ENCODE measurements at places on chromosomes 7 and 10.
A peak's percentile ranks its signal among the peaks of the same experiment; 100 is the strongest.

DNA sequence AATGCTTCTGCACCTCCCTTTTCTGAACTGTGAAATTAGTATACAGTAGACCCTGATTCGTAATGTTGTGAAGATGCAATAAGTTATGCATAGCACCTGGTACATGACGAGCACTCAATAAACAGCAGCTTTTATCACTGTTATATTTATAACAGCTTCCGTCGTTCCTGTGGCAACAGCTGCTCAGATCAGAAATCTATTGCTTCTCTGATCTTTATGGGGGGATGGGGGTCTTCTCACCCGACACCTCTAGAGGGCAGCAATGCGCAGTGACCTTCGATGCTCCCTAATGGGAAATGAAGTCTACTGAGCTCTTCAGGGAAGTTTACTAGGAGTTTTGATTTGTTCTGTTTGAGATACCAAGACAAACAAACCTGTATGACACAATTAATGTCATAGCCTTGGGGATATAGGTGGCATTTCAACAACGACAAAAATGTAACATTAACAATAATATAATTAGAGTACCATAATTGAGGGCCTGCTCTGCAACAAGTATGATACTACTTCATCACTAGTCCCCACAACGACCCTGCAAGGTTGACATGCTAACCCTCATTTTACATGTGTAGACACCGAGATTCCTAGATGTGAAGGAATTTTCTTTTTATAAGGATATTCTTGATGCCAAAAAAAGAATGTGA is 289.6 kb downstream of the SFMBT2 start:
- peak; percentile 51 for DNase-seq

GRCh38 chr10:24215603-24216002 is 6.7 kb downstream of the KIAA1217 start:
- no peak for DNase-seq

DNA sequence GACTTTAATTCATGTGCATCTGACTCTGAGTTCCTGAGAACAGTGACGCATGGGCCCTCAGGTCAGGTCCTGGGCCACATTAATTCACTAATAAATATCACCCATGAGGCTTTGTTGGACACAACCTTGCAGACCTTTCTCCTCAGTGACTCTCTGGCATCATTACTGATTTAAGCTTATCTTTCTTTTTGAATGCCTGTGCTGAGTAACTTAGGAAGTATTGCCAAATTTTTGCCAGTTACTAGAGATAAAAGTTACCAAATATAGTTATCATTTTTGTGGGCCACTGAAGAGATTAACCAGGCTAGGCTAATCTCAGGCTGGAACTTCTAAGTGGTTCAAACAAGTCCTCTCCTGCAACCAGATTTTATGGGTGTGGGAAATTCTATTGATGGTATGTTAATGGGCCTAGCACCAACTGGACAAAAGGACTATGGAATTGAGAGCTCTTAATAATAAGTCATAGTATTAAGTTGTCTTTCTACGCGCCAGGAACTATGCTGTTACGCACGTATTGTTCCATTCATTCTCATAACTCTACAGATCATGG is 28.8 kb upstream of the PRTFDC1 start:
- peak; percentile 81 for DNase-seq

DNA sequence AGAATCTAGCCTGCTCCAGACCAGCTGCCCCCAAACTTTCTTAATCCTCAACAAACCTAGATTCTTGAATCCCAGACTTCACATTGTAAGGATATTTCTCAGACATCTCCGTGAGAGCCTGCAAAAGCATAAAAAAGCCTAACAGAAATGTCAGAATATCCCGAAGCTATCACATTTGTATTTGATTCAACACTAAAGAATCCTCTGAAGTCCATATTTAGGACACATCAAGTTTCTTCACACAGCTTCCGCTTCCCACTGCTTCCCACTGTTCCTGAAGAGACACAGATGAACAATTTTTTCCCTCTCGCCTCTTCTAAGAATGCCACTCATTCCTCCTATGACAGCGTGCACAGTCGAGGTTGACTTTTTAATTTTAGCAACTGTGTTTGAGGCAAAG is 396.2 kb upstream of the IGFBP3 start:
- peak; percentile 31 for DNase-seq

DNA sequence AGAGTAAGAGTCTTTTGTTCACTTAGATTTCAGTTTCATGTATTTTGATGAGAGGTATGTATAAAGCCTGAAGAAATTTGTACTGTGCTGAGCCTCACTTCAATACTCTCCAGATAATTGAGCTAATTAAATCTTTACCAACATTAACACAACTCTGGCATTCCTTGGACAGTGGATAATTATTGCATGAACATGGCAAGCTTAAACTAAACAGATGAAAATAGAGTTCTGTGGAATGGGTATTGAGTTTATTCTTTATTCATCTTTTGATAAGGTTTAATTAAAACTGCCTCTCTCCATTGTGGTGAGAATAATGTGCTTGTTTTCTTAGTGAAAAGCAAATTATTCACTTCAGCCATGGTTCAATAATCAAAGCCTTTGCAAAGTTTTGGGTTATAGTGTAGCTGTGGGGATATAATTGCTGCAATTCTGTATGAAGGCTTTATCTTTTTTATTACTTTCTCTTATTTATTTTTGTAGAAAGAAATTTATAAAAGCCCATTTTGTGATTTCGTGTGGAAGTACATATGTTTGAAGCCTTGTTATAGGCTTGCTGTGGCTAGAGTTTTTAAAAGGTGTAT is 126.4 kb upstream of the FZD1 start:
- no peak for DNase-seq

- peak; percentile 90 for DNase-seq
Observed at GRCh38 chr7:143391462-143392404, 10.6 kb downstream of the ZYX start.

- DNase-seq: no peak
Observed at GRCh38 chr7:19557726-19558465, 150.9 kb downstream of the POLR1F start.

GRCh38 chr7:156966387-156966786 is 16.9 kb downstream of the NOM1 start:
- no peak for DNase-seq

DNA sequence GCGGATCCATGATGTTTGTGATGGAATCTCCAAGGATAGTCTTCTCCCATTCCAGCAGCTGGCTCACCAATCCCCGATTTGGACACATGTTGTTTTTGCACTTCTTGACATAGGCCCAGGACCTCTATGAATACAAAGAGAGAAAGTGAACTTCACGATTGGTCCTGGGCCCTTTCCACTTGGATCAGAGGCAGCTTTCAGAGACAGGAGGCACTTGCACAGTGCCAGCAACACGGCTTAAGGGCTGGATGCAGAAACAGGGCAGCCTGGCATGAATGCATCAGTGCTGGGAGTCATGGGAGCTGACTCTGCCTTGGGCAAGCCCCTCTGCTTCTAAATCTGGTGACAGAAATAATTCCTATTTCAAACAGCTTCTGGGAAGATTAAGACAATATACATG is 2.1 kb upstream of the TMEM120A start:
- no peak for DNase-seq

- no peak for DNase-seq
Observed at GRCh38 chr10:35124540-35124939, 2.1 kb upstream of the CREM start.

DNA sequence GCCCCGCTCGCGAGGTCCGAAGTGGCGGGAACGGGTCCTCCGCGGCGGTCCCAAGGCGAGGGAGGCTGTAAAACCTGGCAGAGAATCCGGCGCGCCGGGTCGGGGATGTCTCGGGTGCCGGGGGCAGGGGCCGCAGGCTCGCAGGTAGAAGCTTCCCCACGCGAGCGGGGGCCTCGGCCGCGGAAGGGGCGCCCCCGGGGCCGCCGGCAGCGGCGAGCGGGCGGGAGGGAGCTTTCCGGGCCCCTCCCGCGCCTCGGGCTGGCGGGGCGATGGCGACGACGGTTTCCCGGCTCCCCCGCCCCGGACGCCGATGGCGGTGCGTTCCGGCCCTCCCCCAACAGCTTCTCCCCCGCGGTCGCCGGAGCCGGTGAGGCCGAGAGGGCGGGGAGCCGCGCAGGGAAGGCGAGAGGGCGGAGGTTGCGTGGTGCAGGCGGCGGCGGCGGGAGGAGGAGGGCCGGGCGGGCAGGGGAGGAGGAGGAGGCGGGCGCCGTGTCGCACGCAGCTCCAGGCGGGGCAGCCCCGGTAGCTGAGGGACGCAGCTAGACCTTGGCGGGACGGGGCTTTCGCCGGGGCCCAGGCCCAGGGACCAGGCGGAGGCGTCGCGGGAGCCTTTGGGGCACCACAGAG is at the start of gene CUL1:
Gene CUL1, plus strand, starts transcription at position 507 of the 627 bp plus-strand sequence. CDS start 31,220 bp downstream, outside the sequence.
- DNase-seq: peak; percentile 72

- peak; percentile 82 for DNase-seq
Observed at GRCh38 chr10:104255311-104255981, 754 bp downstream of the GSTO1 start.

- no peak for DNase-seq
Observed at GRCh38 chr7:50405221-50405620, 44.9 kb downstream of the FIGNL1 start.

DNA sequence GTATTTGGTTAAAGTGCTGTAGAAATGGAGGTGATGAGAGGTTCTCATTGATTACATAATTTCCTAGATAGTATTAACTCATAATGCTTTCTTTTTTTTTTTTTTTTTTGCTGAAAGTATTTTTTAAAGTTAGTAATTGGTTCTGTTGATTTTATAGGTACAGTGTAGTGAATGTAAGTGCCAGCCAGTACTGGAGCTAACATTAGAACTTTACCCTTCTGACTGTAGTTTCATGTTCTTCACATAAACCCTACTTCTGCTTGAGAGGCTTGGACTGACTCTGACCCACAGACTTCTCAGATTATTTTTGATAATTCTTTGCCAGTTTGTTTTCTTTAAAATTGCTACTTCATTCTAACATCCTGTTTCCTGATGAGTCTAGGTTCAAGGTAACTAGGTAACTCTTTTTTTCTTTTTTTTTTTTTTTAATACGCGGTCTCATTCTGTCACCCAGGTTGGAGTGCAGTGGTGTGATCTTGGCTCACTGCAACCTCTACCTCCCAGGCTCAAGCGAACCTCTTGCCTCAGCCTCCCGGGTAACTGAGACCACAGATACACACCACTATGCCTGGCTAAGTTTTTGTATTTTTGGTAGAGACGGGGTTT is 92.2 kb upstream of the OIT3 start:
- DNase-seq: no peak

DNA sequence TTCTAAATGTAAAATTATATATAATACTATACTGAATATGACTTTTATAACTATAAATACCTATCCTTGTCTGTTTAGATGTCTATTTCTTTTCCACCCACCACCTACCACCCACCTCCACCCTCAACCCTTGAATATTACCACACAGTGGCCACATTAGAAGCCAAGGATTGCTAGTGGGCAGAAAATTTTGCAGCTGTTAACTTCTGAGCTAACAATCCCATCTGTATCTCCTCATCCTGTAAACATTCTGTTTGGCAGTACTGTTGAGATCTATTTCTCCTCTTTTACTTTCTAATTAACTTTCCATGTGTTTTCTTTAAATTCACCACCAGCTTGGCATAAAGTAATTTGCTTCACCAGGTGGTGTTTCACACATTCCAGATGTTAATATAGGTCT is 281.1 kb upstream of the BMPER start:
- DNase-seq: peak; percentile 30

DNA sequence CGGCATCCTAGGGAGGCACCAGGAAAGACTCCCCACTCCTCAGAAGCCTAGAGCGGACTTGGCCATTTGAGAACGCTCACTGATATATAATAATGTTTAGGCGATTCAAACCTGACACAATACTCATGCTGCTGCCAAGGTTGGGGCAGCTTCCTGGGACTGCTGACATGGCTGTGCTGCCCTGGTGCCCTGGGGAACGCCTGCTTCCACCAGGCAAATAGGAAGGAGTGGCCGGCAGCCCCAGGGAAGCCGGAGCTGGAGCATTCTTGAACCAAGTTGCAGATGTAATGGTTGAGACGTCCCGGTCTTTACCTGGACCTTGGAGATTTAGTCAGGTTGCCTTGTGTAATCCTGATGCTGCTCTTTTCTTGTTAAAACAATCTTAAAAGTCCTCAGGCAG is 8.8 kb downstream of the GDF10 start:
- no peak for DNase-seq

DNA sequence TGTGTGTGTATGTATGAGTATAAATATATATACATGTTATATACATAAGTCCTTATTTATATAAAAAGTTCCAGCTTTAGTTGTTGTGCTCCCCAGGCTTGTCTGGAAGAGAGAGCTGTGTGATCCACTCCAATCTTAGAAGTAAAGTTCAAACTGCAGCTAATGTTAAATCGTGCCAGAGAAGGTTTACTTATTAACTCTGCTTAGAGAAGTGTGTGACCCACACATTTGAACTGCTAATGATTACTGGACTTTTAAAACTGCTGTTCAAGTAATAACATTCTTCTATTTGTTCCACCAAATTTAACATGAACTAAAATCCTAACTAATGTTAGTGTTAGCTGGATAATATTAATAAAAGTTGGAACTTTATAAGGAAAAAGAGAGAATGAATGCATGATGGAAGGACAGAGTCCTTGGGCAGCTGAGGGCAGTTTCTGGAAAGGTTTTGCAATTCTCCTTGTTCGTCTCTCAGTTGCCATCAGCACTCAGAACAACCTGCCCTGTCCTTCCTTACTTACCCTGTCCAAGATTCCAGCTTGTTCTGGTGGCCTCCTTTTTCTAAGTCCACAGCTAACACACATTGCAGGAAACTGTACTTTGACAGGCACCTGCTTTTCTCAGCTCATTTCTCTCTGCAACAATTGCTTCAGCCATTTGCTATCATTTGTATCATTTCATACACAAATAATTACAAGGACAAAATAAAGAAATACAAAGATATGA is 162.6 kb downstream of the FAM107B start:
- DNase-seq: no peak

DNA sequence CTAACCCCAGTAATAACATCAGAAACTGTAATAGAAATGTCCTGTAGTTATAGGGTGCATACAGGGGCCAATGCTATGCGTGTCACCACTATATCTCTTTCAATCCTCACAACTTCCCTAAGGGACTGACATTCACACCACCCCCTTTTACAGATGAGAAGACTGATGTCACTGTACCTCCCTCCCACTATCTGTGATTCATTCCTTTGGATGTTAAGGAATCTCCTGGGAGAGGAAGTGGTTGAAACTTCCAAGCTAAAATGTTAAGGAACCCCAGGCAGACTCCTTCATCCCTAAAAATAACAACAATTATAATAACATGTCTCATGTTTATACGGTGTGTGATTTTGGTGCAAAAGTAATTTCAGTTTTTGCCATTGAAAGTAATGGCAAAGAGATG is 5.4 kb downstream of the COL13A1 start:
- DNase-seq: peak; percentile 92

GRCh38 chr10:23994459-23995046 is 214.4 kb upstream of the KIAA1217 start:
- peak; percentile 40 for DNase-seq

GRCh38 chr10:32577448-32577847 is 131.5 kb downstream of the CCDC7 start:
- peak; percentile 17 for DNase-seq

Data from fibroblast of lung (primary cell).